Lower leg skin (tissue), 4 donors: ENCODE measurements at places on chromosomes 7 and 10. TPM values are rescaled to one million over a fixed set of nuclear protein-coding genes. Genes with fewer than 3 reads are reported as not detected.
A peak's percentile ranks its signal among the peaks of the same experiment; 100 is the strongest.

- DNase-seq, result peak; percentile 88
These were observed 49.7 kb downstream of the DNAJC12 start for GRCh38 chr10:67788028-67788886.

DNA sequence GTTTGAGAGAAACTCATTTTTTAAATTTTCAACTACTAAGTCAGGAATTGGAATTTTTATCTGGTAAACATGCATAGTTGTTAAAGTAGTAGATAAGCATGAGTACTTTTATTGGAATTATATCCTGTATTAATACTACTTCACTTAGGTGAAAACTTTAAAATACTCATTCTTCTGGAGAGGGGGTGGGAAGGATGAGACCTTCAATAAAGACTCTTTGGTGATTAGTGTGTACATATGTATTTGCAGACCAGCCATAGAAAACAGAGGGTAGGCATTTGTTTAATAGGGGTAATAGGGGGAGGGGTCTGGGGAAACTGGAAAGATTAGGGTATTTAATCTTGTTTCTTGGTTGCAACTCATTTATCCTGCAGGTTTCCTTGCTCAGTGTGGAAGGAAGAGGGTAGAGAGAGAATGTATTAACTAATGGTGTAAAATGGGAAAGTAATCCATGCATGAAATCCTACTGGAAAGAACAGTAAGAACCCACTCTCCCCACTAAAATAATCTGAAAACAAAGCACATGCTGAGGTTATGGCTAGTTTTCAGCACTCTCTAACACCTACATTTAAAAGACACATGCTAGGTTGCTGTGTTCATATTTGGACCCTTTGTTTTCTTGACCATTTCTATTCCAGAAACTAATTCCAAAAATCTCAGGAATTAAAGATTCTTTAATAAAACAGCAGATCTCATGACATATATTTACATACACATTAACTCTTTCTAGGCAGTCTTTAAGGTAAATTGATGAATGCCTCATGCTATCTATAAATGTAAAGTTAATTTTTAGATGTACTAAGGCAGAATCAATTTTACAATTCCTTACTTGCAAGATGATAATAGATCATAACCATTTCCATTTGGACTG is 6.2 kb upstream of the IGF2BP3 start:
- DNase-seq, result no peak

GRCh38 chr10:99754670-99755069 is 22.6 kb downstream of the CUTC start:
- DNase-seq, result no peak

- DNase-seq, result no peak
These were observed 10.0 kb upstream of the STAMBPL1 start for GRCh38 chr10:88870089-88870488.

The TUBAL3 gene
- 0.93 TPM for total RNA-seq
